SIG-M5 (cell line): ENCODE measurements at places on chromosomes 3 and 15.
A peak's percentile ranks its signal among the peaks of the same experiment; 100 is the strongest.

DNA sequence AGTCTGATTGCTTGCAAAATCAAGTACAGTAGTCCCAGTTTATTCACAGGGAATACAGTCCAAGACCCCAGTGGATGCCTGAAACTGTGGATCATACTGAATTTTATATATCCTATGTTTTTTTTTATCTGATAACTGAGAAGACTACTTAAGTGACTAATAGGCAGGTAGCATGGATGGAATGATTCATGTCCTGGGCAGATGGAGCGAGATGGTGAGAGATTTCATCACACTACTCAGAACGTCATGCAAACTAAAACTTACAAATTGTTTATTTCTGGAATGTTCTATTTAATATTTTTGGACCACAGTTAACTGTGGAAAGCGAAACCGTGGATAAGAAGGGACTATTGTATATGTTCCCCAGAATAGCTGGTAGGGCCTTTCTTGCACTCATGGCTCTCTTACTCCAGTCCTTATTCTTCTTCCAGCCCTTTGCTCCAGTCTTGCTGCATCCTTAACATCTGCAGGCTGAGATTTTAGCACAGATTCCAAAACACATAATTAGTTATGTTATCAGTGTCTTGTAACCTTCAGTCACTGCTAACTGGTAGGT lies 290.0 kb downstream of the ADAMTSL3 start:
- DNase-seq: no peak

GRCh38 chr3:157700405-157700804 lies 197.2 kb upstream of the VEPH1 start:
- no peak for DNase-seq

- DNase-seq: no peak
These were observed 80.1 kb downstream of the MYO1E start for GRCh38 chr15:59292442-59293151.

- DNase-seq: no peak
These were observed 325.2 kb upstream of the MEIS2 start for GRCh38 chr15:37425541-37425940.

DNA sequence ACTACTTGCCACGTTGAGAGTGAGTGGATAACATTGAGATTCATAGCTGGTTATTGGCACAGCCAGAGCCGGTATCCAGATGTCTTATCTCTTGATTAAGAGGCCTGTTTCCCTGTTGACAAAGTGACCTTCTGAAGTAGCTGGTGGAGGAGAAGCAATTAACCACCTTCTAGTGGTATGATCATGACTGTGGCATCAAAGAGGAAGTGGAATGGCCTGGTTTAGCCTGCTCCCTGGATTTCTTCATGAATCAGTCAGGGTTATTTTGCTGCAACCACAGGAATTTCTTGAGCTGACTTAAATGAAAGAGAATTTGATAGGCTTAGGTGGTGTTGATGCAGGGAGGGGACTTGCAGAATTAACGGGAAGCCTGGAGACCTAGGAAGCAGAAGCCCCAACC lies 398.3 kb downstream of the MFSD1 start:
- DNase-seq: no peak

GRCh38 chr3:34305266-34305665 lies 506.8 kb downstream of the PDCD6IP start:
- no peak for DNase-seq

DNA sequence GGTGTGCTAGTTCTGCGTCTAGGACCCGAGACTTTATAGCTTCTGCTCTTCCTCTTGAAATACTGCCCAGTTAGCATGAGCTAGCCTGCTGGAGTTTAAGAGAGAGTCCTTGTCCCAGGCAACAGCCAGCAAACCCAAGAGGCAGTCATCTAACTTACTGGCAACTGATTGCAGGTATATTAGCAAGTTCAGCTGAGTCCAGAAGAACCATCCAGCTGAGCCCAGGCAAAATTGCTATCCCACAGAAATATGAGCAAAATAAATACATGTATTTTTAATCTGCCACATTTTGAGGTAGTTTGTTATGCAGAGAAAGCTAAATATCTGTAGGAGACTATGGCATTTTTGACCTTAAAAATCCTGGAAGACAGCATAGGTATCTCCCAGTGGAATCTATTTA lies 174.4 kb upstream of the CMC1 start:
- no peak for DNase-seq

DNA sequence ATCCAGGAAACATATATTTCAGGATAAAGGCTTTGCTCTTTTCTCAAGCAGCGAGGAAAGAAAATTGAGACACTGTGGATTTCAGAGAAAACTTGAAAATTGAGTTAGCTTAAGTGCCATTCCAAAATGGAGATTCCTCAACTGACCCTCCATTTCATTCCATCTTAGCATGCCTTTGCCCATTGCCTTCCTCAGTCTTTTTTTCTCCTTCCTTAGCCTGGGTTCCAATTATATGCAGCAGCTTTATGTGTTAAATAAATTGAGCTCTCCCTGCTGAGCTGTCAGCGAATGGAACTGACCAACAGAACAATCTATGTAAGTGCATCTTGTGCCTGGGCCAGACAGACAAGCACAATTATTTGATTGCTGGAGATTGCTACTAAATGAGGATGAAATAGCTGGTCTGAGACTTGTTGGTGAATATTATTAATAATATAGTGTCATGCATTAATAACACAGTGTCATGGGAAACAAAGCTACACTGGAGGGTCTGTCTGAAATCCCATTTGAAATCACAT lies 6.9 kb upstream of the DNAJC19 start:
- no peak for DNase-seq

GRCh38 chr3:6526321-6526720 lies 334.6 kb upstream of the GRM7 start:
- no peak for DNase-seq

DNA sequence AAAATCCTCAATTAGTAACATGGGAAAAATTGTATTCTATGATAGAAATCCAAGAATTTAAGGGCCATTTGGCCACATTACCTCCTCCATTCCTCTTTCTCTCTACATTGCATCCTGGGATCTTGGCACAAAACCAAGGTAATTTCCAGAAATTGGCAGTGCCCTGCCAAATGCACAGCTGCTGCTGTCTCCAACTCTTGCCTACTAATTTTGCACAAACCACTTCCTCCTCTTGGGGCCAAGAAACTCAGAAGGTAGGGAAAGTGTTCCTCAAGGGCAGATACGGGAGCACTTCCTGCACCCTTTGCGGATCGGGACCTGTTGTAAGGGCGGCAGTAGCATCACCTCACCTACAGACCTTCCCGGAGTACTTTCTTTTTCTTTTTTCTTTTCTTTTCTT lies 57.8 kb downstream of the MAP3K13 start:
- DNase-seq: no peak

- no peak for DNase-seq
These were observed 247.4 kb upstream of the RBMS3 start for GRCh38 chr3:29033511-29033910.

GRCh38 chr3:141307351-141308059 lies 60.8 kb upstream of the ZBTB38 start:
- no peak for DNase-seq

- no peak for DNase-seq
These were observed 164.7 kb upstream of the SLCO3A1 start for GRCh38 chr15:91688811-91689210.

DNA sequence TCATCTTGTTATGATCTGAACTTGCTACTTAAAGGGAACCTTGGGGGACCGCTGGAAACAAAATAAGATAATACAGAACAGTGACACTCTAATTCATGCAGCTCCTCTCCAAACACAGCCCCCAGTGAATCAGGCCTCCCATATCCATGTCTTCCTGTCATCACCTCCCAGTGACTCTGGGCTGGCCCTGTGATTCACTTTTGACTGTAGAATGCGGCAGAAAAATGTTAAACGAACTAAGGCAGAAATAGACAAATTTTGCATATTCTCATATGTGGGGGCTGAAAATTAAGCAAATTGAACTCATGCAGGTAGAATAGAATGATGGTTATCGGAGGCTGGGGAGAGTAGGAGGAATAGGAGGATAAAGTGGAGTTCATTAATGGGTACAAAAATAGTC lies 20.2 kb upstream of the GADL1 start:
- DNase-seq: no peak

DNA sequence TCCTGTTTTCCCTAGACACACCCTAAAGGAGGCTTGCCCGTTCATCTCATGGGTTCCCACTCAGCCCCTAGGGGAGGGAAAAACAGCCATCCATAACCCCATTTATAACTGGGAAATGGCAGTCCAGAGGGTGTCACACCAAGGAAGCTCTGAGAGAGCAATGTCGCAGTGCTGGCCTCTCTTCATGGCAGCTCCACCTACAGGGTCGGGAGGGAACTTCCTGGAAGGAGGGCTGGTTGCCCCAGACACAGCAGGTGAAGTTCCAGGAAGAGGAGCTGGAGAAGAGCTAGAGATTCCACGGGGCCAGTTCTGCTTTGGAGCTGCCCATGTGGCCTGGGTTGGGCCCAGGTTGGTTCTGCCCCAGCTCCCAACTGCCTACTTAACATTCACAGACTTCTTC lies 22.3 kb upstream of the LINGO1 start:
- DNase-seq: no peak

DNA sequence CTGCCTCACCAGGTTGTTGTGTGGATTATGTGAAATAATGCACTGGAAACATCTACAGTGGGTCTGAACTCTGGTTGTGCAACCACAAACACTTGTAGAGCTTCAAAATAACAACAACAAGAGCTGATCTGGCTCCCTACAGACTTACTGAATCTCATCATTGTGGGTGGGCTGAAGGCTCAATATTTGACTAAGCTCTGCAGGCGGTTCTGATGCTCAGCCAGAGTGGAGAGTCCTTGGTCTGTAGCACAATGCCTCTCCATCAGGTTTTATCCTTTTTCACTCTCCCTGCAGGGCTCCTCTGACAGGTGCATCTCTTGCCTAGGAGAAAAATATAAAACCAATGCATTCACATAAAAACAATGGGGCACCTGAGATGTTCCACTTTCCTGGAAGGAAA lies 456.3 kb upstream of the ONECUT1 start:
- no peak for DNase-seq

GRCh38 chr3:43641306-43642114 lies 19.7 kb upstream of the ANO10 start:
- peak; percentile 17 for DNase-seq
